ENCODE measurements at places on chromosomes 3 and 15.

- DNase-seq = peak; percentile 22
Measured at GRCh38 chr15:70451821-70452653, 311.3 kb downstream of the UACA start.

DNA sequence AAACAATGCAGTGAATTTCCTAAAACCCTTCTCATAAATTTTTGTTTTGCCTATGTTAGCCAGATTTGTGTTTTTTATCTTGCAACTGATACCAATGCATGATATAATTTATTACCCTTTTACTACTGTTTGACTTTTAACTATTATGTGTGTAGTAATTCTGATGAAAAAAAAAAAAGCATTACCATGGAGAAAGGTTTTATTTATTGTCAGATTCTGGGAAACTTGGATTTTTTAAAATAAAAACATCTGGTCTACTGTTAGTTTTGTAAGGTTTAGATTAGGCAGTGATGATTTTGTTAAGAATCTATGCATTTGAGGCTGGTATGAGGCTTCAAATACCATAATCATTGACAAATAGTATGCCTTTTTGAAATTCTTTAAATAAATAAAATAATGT, 470.4 kb upstream of the ROBO1 start:
- no peak for DNase-seq

GRCh38 chr3:42814914-42815507, 5.8 kb downstream of the ACKR2 start:
- no peak for DNase-seq

- no peak for DNase-seq
Measured at GRCh38 chr3:141266186-141266585, 34.6 kb downstream of the PXYLP1 start.

- no peak for DNase-seq
Measured at GRCh38 chr3:182268711-182269110, 524.6 kb upstream of the ATP11B start.

DNA sequence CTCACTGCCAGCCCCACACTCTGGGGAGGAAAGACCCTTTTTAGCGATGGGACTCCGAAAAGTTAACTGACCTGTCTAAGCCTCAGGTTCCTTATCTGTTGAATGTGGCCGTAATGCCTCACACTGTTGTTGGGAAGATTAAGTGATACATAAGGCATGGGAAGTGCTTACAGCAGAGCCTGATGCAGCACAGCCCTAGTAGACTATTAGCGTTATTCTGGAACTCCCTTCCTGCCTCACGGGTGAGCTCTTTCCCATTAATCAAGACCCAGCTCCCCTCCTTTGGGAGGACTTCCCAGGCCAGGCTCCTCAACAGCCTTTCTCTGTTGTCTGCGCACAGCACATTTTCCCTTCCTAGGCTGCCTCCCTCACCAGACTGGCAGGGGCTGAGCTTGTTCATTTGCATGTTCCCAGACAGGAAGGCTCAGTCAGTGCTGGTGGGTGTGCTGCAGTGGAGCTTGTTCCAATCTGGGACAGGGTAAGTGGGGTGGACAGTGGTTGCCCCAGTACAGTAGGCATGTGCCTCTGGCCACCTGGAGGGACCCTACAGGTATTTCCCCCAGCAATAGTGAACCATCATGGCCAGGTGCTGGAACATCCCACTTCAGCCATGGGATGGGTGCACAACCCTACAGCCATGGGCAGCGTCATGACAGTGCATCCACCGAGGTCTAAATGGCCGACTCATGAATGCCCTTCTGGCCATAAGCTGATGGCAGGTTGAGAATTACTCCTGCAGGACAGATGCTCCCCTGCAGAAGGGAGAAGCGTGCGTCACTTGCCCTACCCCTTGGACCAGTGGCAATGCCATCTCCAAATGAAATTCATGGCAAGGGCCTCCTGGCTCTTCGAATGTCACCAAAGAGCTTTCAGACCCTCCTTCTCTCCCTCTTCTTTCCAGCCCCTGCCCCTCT, 5.8 kb upstream of the PSTPIP1 start:
- DNase-seq = peak; percentile 47

DNA sequence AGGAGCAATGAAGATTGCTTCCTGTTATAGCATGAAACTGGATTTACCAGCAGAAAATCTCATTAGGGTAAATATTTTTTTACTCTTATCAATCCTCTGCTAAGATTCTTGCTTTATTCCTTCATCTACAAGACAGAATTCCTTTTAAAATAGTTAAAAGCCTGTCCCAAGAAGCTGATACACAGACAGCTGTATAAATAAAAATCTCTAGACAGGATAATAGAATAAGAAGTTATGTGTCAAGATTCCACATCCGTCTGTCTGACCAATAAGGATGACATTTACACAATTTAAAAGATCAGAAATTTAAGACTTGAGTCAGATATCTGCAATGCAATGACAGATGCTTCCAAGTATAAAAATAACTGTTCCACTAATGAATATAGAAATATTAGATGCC, 57.6 kb downstream of the SSR3 start:
- no peak for DNase-seq

GRCh38 chr3:143975554-143976152, 4.0 kb downstream of the DIPK2A start:
- no peak for DNase-seq

- DNase-seq = no peak
Measured at GRCh38 chr3:170536712-170537111, 49.2 kb downstream of the SLC7A14 start.

- no peak for DNase-seq
Measured at GRCh38 chr3:126394179-126394976, at the start of gene CFAP100. Gene CFAP100 (plus strand): TSS chr3:126394909. CDS start chr3:126396001, 1,092 bp downstream.

DNA sequence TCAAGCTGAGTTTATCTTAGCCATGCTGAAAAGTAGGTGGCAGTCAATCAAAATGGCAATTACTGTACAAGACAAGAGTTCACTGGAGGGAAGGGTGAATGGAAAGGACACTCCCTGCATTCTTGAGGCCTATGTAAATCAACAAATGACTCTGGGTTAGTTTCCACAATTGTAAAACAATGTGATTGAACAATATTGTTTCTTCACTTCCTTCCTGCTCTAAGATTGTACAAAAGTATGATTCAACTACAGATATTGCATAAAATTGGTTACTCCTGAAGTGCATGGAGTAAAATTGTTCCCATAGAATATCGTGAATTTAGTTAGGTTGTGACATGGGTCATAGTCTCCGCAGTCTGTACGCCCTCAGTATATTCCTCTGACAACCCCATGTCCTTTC, 277.6 kb downstream of the LPP start:
- no peak for DNase-seq

- DNase-seq = no peak
Measured at GRCh38 chr15:82127581-82127980, 81.8 kb upstream of the MEX3B start.

- DNase-seq = no peak
Measured at GRCh38 chr3:12777171-12777570, 18.1 kb upstream of the TMEM40 start.
